ENCODE measurements at places on chromosomes 11 and 22.
A peak's percentile ranks its signal among the peaks of the same experiment; 100 is the strongest.

DNA sequence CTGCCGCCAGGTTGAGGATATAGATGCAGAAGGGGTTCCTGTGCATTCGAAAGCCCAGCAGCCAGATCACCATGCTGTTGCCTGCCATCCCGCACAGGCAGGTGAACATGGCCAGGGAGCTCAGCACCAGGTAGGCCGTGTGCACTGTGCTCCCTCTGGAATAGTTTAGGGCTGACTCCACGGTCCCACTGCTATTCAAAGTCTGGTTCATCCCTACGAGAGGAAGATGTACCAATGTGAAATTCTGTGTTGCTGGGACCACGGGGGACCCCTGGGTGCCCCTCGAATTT, at the start of gene MRGPRD:
MRGPRD (minus strand) TSS at position 211 of the 290 bp plus-strand sequence; CDS start at position 211, 0 bp downstream.
- no peak for DNase-seq

- no peak for DNase-seq
Measured at GRCh38 chr11:134554106-134554505, 142.1 kb upstream of the B3GAT1 start.

DNA sequence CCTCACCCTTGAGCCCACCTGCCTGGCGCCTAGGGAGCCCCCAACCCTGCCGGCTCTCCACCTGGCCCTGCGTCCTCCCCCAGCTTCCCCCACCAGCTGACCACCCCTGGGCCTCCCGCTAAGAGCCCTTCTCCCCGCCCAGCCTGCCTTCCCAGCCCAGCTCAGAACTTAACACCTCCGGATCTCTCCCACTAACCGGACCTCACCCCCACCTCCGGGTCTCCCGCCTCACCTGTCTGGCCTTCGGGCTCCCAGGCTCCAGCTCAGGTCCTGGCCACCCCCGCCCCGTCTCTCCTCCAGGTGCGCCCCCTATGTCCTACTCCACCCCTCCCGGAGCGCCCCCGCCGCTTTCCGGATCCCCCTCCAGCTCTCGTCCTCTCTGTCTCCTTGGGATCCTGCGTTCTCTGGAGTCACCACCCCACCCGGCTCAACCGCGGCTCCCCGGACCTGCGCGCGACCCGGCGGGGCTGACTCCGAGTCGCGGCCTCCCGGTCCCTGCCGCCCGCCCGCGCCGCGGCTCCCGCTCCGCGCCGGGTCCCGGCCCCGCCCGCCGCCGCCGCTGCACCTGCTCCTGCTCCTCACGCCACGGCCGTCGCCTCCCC, at the start of gene KCNJ11:
KCNJ11 (minus strand) TSS at position 51 of the 602 bp plus-strand sequence. CDS start 568 bp downstream, outside the sequence.
- DNase-seq = no peak

DNA sequence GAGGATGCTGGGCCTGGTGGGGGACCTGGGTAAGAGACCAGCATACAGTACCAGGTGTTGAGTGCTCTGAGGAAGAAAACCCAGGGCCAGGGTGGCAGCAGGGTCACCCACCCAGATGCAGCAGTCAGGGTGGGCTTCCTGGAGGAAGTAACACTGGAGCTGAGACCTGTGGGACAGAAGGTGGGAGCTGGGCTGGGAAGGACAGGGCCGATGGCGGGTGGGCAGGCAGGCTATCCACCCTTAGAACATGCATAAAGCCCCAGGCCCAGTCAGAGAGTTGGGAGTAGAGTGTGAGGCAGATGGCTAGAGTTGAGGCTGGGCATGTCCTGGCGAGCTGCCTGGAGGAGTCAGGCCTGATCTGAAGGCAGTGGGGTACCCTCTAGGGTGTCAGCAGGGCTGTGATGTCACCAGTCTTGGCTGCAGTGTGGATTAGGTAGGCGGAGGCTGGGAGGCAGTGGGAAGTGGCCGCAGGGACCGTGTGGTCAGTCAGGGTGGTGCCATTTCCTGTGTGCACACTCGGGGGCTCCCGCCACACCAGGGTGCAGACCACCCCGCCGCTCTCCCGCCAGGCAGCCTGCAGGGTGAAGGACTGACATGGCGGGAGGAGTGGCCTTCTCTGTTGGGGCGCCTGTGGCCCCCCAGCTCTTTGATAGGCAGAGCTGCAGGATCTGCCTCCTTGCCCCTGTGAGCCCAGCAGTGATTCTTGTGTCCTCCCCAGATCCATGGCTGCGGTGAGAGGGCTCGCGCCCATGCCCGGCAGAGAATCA, 35.3 kb downstream of the IGHMBP2 start:
- no peak for DNase-seq

GRCh38 chr11:106959800-106960199, 58.5 kb downstream of the GUCY1A2 start:
- peak; percentile 64 for DNase-seq

GRCh38 chr11:115051938-115052590, 373.7 kb downstream of the NXPE2 start:
- no peak for DNase-seq

- no peak for DNase-seq
Measured at GRCh38 chr22:41009222-41009948, 58.2 kb downstream of the RBX1 start.

- peak; percentile 89 for DNase-seq
Measured at GRCh38 chr11:128026596-128026995, 560.8 kb downstream of the ETS1 start.

- no peak for DNase-seq
Measured at GRCh38 chr11:88552379-88553062, 215.0 kb upstream of the CTSC start.

DNA sequence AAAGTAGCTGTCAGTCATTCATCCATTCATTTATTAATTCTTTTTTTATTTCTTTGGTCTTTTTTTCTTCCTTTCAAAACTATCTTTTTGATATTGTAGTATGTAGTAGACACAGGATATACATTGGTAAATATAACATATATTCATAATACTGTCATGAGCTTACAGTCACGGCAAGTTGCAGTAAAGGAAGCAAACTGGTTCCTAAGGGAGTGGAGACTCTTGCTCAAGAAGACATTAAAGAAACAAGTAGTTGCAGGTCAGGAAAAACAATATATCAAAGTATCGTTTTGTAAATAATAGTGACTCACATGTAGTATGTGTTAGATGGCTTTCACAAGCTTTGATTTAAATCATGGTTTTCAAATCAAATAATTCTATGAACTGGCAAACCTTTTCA, 7.5 kb downstream of the OR5AR1 start:
- DNase-seq = no peak

DNA sequence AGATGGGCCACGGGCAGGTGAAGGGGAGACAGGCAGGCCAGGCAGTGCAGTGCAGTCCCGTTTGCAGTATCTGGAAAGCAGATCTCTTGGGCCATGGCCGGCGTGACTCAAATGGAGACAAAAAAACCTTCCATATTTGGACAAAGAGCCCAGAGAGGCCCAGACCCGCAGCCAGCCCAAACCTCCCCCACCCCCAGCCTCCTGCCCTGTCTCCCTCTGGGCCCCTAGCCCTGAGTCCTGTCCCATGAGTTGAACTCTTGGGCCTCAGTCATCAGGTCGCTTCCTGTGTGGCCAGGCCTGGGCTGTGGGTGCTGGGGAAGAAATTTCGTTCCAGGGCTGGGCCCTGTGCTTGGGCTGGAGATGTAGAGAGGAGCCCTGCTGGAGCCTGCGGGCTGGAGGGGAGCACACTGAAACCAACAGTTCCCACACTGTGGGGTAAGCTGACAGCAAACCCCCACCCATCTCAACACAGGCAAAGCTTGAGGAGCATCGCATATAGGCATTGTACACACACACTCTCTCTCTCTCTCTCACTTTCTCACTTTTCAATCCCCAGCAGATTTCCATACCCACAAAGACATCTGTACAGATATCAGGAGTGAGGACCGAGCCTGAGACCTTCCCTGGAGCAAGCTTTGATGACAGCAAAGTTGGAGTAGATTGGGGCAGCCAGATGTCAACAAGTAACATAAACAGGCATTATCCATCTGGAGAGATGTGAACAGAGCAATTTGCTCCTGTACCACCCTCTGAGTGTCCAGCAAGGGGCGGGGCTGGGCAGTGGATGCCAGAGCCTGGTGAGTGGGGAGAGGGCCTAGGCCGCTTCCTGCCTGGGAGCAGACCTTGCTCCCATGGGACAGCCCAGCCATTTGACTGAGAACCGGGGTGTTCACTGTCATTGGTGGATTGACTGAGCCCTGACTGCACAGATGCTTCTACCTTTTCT, 17.2 kb downstream of the ARHGEF17 start:
- no peak for DNase-seq

- no peak for DNase-seq
Measured at GRCh38 chr22:44261164-44261860, 51.4 kb downstream of the SHISAL1 start.

DNA sequence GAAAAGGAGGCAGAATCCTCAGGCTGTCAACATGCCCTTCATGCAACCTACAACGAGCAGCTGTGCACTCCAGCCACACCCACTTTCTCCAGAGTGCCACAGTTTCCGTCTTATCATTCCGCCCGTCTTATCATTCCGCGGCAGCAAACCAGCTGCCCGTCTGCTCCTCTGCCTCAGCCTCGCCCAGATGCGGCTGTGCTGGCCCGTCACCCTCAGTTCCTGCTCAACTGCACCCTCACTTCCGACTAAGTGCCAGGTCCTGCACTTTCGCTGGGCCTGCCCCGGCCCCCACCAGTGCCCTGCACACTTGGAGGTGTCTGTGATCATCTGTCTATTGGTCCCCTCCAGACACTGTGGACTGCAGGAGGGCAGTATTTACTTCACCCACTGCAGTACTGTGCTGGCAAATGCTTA, 43.7 kb downstream of the MICAL3 start:
- no peak for DNase-seq

DNA sequence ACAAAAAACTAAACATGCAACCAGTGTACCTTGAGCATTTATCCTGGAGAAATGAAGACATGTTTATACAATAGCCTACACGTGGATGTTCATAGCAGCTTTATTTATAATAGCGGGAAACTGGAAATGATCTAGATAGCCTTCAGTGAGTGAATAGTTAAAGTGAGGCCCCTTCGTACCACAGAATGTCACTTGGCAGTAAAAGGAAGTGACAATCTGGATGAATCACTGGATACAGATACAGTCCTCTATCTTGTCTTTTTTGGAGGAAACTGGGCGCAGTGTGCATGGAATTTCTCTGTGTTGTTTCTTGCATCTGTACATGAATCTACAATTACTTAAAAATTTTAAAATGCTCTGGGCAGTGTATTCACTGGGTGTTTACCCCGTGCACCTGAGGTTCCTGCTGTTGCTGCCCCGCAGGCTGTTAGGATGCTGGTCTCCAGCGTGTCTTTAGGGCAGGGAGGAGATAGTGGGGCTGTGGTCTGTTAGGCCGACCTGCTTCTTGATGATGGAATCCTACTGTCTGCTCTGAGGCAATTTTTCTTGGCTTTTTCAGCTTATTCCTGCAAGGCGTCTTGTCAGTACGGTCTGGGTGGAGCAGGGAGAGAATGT, 23.2 kb downstream of the DERL3 start:
- DNase-seq = no peak

DNA sequence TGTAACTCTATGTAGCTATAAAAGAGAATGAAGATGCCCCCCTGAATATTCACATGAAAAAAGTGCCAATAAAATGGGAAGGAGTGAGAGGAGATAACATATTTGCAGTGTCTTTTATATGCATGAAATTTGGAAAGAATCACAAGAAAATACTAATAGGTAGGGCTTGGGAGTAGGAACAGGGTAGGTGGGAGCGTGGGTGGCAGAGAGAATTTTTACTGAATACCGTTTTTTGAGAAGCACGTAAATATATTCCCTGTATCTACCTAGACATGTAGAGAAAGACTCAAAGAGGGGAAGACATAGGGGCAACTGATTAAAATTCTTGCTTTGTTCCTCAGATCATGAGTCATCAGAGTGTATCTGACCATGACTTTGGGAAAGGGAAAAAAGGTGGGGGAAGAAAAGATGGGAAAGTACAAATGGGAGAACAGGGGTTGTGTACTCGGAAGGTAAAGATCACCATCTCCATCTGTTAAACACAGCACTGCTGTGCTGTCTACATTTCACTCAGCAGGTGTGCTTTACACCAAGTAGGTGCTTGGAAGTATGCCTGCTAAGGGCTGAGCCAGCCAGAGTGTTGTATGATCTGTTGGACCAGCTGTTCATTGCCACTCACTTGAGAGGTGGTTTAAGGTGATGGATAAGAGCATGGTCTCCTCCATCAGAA, 16.0 kb downstream of the PRR5L start:
- no peak for DNase-seq

GRCh38 chr11:130815097-130815802, 101.0 kb downstream of the SNX19 start:
- DNase-seq = no peak

Measured in AG04449 (cell line).